SK-N-SH (cell line): ENCODE measurements at places on chromosomes 5 and 9.

GRCh38 chr9:126459126-126459525, 132.5 kb downstream of the MVB12B start:
- H3K4me3 ChIP-seq: no peak overlapping the region
- H3K4me1 ChIP-seq: no peaks in the 10 kb centered on the region
- DNase-seq: no peak
- H3K27me3 ChIP-seq: no peaks in the 10 kb centered on the region
- no peaks in the 10 kb centered on the region for H3K36me3 ChIP-seq

- H3K4me3 ChIP-seq: no peak overlapping the region
- no peaks in the 10 kb centered on the region for H3K36me3 ChIP-seq
- DNase-seq: no peak
- H3K27ac ChIP-seq: no peak overlapping the region
These were observed 197.9 kb downstream of the KCTD16 start for GRCh38 chr5:144368556-144368955.

GRCh38 chr5:115243412-115243811, 19.3 kb downstream of the PGGT1B start:
- 0 out of 2 replicates have a peak, but pooled peaks cover 3% of the 10 kb centered on the region for H3K4me1 ChIP-seq
- peaks cover 14% of the 10 kb centered on the region for H3K36me3 ChIP-seq
- H3K27ac ChIP-seq: no peak overlapping the region
- H3K4me3 ChIP-seq: no peak overlapping the region

DNA sequence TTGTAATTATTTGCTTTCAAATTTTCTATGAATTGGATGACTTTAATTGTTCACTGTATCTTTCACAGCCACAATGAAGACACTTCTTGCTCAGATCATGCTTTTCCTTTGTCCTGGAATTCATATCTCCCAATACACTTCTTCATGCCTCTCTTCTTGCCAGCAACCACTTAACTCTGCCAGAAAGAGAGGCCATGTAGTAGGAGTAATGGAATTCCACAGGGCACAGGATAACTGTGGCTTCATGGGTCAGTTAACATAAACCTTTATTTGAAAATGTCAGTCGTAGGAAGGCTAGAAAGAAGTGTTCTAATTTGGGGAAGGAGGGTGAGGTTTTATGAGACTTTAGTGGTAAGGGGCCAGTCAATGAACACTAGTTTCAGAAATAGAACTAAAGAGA, 190.3 kb downstream of the TMEM167A start:
- H3K4me3 ChIP-seq: no peak overlapping the region
- no peak overlapping the region for H3K27ac ChIP-seq
- no peaks in the 10 kb centered on the region for H3K4me1 ChIP-seq
- no peaks in the 10 kb centered on the region for H3K36me3 ChIP-seq
- no peak for DNase-seq

- H3K27me3 ChIP-seq: no peaks in the 10 kb centered on the region
- no peak for DNase-seq
- H3K4me3 ChIP-seq: no peak overlapping the region
- no peak overlapping the region for H3K27ac ChIP-seq
These were observed 52.8 kb downstream of the PTCD2 start for GRCh38 chr5:72372923-72373322.

- no peak overlapping the region for H3K4me3 ChIP-seq
- 0 out of 2 replicates have a peak, but pooled peaks cover 7% of the 10 kb centered on the region for H3K27me3 ChIP-seq
- H3K27ac ChIP-seq: no peak overlapping the region
These were observed 464.2 kb downstream of the EBF1 start for GRCh38 chr5:158635565-158635964.

DNA sequence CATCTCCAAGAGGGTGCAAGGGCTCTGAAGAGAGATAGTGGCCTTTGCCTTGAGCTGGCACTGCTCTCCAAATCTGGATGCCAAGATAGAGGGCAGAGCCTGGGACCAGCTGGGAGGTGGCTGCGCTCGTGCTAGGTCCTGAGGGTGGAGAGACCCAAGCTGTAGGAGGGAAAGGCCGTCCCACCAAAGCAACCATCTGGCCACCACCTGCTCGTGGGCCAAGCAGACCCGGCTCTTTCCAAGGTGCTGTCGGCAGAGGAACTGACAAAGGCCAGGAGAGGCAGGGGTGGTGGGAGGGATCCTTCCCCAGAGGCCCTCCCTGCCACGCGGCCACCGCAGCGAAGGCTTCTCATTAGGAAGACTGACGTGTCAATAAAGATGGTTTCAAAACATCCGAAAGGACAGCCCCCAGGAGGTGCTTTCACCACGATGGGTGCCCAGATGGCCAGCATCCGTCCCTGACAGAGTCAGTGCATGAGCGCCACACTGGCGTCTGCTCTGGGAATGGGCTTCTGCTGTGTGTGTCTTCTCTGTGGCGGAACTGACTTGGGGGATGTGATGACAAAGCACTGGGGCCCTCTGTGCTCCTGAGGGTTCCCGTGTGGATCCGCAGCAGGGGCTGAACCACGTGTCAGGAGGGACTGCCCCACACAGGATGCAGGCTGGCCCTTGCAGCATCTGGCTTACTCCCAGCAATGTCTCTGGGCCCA, 213.5 kb downstream of the FANCC start:
- H3K4me3 ChIP-seq: no peak overlapping the region
- DNase-seq: peak; percentile 77
- H3K27me3 ChIP-seq: no peaks in the 10 kb centered on the region
- H3K27ac ChIP-seq: peak overlapping the region; percentile 76
- H3K36me3 ChIP-seq: peaks cover 28% of the 10 kb centered on the region

DNA sequence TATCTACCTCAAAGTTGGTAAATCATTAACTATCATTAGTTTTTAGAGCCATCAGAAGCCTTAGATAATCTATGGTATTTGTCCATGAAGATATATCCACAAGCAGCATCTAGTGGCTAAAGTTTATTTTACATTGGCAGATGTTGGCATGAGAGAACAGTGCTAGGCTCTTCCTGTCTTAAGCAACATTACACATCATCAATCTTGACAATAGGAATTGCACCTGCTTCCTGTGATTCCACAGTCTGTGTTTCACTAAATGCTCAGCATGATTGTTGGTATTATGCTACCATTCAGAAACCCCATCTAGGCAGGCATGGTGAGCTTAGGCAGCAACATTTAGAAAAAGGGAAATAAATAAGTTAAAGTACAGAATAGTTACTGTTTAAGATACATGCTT, 246.6 kb downstream of the SLCO4C1 start:
- no peaks in the 10 kb centered on the region for H3K27me3 ChIP-seq
- no peaks in the 10 kb centered on the region for H3K36me3 ChIP-seq
- H3K4me3 ChIP-seq: no peak overlapping the region
